GM12865 (cell line): ENCODE measurements at places on chromosomes 16 and 17.

DNA sequence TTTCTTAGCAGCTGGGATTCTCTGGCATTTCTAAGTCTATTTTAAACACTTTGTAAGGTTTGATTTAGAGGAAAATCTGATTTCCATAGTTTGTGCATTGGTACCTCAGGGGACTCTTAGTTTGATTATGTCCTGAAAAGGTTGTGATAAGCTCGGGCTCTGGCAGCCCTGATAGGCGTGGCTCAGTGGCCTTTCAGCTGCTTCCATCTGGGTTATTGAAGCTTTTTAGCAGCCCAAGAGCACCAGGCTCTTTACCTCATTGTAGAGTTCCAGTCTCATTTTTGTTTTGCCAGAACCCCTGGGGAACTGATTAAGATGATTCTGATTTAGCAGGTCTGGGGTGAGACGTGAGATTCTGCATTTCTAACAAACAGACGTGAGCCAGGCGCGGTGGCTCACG, 412.3 kb downstream of the XYLT1 start:
- no peak for DNase-seq

GRCh38 chr17:48024149-48025039, 13.2 kb downstream of the COPZ2 start:
- peak; percentile 50 for DNase-seq

DNA sequence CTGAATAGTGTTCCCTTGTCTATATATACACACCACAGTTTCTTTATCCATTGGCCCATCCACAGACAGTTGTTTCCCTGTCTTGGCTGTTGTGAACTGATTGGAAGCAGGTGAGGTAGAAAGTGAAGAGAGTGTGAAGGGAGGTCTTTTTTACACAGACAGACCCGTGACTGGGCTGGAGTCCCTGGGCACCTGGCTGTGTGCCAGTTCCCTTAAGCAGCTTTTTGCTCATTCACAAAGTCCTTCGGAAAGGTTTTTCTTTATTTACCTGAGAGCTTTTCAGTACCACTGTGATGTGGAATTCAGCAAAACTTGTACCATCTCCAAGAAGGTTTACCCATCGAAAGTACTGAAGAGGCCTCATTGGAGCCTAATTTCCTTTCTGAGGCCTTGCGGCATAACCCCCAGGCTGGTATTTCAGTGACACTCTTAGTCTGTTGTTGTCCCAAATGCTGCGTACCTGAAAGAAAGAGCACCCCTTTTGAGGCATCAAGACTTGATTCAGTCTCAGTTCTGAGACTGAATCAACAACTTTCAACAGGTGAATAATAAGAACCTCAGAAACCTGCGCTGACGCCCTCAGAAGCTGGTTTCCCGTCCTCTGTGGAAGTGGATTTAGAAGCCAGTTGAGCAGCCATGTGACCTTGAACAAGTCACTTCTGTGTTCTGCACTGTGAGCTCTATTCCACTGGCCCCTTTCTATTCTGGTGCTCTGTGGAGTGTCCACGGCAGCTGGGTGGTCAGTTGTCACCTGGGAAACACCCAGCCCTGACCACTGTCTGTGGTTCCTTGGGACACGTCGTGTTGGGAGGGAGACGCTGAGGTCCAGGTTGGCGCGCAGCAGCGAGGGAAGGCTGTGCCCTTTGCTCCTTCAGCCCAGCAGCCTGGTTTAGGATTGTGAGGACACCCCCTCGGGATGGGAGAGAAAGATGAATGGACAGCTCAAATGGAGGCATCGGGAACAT, 53.9 kb upstream of the CRISPLD2 start:
- no peak for DNase-seq

- no peak for DNase-seq
Observed at GRCh38 chr17:75325348-75325747, 36.1 kb upstream of the SLC25A19 start.

DNA sequence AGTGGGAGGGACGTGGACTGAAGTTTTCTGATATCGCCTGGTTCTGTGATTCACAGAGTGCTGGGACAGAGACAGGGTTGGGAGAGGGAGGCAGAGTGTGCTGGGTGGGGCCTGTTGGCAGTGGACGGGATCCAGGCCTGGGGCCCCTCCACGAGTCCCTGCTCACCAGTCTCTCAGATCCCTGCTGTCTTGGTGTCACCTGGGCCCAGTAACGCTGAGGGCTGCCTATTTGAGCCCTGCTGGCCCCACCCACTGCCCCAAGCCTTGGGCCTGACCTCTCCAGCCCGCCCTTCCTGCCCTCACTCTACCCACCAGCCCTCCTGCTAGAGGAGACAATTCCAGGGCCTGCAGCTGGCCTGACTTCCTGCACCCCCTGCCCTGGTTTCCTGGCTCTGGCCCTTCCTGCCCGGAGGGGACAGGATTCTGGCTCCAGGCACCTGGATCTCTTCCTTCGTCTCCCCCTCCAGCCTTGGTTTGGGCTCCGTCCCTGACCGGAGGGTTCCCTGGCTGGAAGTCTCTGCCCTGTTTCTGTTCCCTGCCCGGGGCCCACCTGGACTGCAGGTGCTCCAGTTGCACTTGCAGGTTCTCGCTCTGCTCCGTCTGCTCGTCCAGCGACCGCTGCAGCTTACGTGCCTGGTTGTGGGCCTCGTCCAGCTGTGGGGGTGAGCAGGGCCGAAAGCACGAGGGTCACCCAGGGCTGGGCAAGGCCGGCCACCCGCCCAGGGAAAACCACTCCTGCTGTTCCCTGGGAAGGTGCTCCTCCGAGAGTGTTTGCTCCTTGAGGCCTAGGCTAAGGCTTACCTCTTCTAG, 21.4 kb downstream of the CCDC102A start:
- no peak for DNase-seq

GRCh38 chr17:2067048-2067561, 12.2 kb downstream of the HIC1 start:
- no peak for DNase-seq

DNA sequence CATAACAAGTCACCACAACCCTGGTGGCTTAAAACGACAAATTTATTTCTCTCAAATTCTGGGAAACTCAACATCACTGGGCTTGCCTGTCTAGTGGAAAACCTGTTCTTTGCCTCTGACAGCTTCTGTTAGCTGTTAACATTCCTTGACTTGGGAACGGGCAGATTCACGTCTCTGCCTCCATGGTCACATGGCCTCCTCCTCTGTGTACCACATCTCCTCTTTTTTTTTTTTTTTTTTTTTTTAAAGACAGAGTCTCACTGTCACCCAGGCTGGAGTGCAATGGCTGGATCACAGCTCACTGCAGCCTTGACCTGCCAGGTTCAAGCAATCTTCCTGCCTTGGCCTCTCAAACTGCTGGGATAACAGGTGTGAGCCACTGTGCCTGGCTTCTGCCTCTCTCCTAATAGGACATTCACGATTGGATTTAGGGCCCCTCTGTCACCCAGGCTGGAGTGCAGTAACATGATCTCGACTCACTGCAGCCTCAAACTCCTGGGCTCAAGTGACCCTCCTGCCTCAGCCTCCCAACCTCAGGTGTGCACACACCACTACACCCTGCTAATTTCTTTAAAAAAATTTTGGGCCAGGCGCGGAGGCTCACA, 11.7 kb upstream of the LLGL1 start:
- DNase-seq, result no peak

DNA sequence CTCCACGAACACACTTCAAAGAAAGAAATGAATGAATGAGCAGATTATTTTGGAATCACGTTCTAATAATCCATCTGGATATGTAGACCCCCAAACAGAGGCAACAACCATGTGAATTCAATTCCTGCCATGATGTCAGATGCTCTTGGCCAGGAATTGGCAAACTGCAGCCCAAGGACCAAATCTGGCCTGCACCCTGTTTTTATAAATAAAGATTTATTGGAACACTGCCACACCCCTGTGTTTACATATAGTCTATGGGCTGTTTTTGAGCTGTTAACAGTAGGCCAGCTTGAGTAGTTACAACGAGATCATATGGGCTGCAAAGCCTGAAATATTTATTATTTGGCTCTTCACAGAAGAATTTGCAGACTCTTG, 336.0 kb upstream of the ZFHX3 start:
- no peak for DNase-seq

GRCh38 chr17:47213540-47213939, 4.4 kb downstream of the MYL4 start:
- no peak for DNase-seq

DNA sequence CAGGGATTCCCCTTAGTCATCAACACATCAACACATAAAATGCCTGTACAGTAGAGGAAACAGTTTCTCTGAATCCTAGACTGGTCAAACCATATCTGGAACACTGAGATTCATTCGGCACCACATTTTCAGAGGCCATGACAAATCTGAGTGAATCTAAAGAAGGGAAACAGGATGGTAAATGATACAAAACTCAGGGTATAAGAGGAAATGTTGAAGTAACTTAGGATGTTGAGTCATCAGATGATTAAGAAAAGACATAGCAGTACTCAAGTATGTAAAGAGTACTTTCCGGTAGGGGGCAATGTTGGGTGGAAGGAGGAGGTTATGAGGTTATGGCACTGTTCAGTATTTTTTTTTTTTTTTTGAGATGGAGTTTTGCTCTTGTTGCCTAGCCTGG, 358.5 kb upstream of the PMFBP1 start:
- peak; percentile 67 for DNase-seq

DNA sequence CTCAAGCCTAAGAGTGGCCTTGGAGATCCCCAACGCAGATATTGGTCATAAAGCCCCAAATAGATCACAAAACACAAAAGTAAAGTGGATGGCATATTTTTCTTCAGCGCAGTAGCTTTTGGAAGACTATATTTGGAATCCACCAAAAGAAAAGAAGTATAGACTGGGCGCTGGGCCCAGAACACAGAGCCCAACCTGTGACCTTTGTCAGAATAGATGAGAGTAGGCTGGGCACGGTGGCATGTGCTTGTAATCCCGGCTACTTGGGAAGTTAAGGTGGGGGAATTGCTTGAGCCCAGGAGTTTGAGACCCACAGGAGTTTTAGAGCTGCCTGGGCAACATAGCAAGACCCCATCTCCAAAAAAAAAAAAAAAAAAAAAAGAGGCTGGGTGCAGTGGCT, 14.6 kb downstream of the SCIMP start:
- no peak for DNase-seq

- no peak for DNase-seq
Observed at GRCh38 chr16:50096791-50097190, 31.0 kb downstream of the HEATR3 start.

- no peak for DNase-seq
Observed at GRCh38 chr17:42188749-42189650, 3.7 kb upstream of the HCRT start.

GRCh38 chr17:49915670-49916069, 53.3 kb upstream of the DLX4 start:
- no peak for DNase-seq

DNA sequence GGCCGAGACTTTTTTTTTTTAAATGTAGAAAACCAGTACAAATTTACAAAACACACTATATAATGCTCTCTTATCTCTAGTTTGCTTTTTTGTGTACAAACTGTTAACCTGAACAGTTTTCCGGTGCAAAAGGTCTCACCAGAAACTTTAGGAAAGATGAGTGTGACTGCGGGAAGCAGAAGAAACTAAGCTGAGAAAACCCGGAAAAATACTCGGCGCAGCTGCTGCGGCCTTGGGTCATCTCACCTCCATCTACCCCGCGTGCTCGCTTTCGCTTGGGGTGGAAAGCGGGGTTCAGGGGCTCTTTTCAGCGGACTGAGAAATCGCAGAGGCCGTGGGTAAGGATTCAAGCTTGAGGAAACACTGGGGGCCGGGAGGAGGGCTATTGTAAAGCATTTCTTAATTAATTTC, 1.8 kb downstream of the SALL1 start:
- no peak for DNase-seq

DNA sequence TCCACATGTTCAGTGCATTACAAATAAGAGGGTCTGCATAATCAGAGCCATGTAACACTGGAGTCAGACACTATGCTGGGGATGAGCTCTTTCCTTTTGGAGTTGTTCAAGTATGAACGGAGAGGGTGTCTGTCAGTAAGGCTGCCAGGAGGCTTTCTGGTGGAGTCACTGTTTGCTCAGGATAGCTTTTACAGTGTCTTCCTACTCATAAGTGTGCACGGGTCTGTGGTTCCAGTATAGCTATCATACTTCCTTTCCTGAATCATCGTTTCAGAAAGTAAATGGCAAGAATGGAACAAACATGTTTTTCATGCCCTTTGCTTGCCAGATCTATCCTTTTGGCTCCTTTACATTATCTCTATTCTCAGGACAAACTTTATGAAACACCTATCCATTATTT, 152.7 kb upstream of the CDH11 start:
- DNase-seq, result no peak

GRCh38 chr16:73046849-73047214, 1.1 kb downstream of the ZFHX3 start:
- no peak for DNase-seq

DNA sequence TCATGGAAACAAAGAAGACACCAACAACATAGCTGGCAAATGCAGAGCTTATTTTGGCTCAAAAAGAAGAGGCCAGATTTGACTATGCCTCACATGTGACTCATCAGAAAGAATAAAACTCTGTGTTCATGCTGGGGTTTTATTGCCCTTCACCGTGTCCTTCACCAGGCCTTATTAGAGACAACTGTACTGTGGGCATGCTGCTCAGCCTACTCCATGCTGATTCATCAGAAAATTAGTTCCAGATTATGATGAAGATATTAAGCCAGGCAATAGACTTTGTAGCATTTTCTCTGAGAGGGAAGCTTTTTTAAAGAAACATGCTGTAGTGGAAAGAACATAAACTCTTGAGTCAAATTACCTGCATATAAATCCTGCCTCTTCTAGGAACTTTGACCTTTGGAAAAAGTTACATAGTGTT, 89.8 kb downstream of the CYB561 start:
- DNase-seq, result no peak

- DNase-seq, result peak; percentile 85
Observed at GRCh38 chr16:14502932-14503741, 126.9 kb downstream of the PARN start.

- DNase-seq, result peak; percentile 28
Observed at GRCh38 chr16:50635505-50636392, 45.4 kb downstream of the SNX20 start.

GRCh38 chr16:88691129-88691813, 5.0 kb upstream of the SNAI3 start:
- no peak for DNase-seq

DNA sequence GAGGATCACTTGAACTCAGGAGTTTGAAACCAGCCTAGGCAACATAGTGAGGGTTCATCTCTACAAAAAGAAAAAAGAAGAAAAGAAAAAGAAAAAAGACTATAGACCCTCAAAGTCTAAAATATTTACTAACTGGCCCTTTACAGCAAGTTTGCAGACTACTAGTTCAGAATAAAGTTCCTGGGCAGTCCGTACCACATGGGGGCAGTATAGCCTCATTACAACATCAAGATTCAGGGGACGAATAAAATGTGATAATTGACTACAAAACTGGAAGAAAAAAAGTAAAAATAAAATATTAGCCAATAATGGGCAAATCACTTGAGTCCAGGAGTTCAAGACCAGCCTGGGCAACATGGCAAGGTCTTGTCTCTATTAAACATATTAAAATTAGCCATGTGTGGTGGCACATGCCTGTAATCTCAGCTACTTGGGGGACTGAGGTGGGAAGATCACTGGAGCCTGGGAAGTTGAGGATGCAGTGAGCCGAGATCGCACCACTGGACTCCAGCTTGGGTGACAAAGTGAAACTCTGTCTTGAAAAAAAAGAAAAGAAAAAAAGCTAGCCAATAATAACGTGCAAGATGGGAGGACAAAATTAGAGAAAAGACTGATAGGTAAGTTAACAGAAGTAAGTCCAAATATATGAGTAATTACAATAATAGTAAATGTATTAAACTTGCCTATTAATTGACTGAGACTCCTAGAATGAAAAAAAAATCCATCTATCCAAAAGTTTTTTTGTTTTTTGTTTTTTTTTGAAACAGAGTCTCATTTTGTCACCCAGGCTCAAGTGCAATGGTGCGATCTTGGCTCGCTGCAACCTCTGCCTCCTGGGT, 129.4 kb upstream of the SEC14L1 start:
- peak; percentile 48 for DNase-seq

- DNase-seq, result no peak
Observed at GRCh38 chr17:76957678-76958464, 89.7 kb downstream of the MGAT5B start.
